ENCODE measurements at places on chromosomes 16 and 17. TPM values are rescaled to one million over a fixed set of nuclear protein-coding genes. Genes with fewer than 3 reads are reported as not detected.

FOXN1 gene
- not detected for total RNA-seq

DNA sequence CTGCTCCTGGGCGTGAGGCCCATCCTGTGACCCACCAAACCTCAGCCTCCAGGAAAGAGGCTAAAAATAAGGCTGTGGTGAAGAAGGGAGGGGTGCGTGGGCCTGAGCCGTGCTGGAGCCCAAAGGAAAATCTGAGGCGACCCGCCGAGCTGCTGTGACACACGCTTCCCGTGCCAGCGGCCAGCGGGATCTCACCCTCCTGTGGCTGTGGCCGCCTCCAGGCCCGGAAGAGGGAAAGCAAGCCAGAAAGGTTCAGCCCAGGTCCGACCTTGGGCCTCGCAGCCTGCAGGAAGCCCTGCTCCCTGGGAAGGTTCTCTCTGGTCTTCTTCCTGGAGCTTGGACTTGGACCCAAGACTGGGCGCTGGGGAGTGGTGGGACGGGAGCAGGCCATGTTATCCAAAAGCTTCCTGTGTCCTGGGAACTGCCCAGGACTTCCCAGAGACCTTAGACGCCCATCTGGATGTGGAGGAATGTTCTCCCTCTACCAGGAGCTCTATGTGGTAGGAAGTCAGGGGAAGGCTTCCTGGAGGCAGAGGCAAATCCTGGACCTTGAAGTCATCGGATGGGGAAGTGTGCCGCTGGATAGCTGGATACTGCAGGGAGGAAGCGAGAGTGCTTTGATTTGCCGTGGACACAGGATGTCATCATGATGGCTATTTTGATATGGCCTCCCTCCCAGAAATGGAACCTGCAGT, 11.4 kb downstream of the SPNS2 start:
- DNase-seq, result peak; percentile 68

CHST6 gene
- total RNA-seq, result 0.78 TPM

- peak; percentile 80 for DNase-seq
Observed at GRCh38 chr17:81160306-81160705, 5.0 kb upstream of the PVALEF start.

DNA sequence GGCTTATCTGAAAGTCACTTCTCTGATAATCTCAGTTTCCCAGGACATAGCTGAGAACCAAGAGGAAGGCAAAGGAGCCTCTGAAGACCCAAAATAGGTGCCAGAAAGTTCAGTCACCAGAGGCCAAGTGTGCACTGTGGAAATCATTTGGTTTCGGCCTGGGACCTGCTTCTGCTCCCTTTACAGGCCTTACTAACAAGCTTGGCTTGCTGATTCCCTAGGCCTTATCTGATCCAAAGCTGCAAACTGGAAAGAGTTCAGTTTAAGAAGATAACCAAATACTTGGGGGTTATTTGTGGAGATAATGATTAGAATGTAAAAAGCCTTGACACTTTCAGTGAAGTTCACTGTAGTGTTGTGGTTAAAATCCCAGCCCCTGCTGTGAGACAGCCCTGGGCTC, 17.0 kb downstream of the ITGA3 start:
- no peak for DNase-seq

GRCh38 chr16:73364413-73364812, 316.5 kb upstream of the ZFHX3 start:
- no peak for DNase-seq

DNA sequence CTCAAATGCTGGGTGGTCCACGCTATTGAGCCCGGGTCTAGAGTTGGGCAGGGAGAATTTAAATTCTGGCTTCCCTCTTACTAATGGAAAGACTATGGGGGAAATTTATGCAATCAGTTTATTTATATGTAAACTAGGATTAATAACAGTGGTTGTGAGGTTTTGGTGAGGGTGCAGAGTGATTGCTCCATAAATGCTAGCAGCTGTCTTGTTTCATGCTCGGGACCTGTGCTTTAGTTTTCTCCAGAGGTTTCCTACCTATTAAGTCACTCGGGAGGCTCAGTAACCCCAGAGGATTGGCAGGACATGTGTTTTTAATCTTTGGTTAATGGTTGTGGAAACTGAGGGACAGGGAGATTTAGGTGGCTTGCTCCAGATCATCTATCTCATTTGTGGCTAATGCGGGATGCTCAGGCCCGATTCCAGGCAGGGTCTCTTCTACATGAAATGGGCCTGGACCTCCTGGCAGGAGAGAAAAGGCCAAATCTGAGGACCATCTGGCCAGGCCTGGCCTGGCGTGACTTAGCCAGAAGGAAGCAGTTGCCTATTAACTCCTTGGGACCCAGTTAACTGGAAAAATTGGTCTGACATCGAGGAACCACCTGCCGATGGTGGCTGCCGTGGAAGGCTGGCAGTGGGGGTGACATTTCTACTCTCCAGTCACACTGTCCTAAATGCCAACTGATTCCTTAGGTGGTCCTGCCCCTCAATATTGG, 2.1 kb downstream of the PRCD start:
- DNase-seq, result peak; percentile 27

PDILT gene
- total RNA-seq, result not detected

- peak; percentile 47 for DNase-seq
Observed at GRCh38 chr17:67260170-67260987, 15.4 kb upstream of the HELZ start.

BORCS6 gene
- 8.5 TPM for total RNA-seq

CBFA2T3 gene
- 8.6 TPM for total RNA-seq

GRCh38 chr16:88601313-88602036, 31.3 kb downstream of the ZC3H18 start:
- no peak for DNase-seq

PRSS21 gene
- total RNA-seq, result not detected

PYY gene
- total RNA-seq, result not detected

DNA sequence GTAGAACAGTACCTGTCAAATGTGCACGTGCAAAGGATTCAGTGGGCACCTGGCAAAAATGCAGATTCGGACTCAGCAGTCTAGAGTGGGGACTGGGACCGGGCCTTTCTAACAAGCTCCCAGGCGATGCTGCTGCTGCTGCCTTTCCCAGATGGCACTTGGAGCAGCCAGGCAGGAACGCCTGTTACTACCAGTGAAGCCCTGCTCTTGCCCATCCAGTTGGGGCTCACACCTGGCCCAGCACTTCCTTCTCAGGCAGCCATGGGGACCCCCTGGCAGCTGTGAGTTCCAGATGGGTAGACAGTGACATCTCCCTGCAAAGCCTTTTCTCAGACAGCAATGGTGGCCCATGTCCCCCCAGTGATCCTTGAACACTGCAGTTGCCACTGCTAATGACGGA, 30.4 kb downstream of the KDM8 start:
- DNase-seq, result peak; percentile 17

LHX1 gene
- total RNA-seq, result not detected

GRCh38 chr17:8117367-8117979, 841 bp downstream of the ALOXE3 start:
- no peak for DNase-seq

DNA sequence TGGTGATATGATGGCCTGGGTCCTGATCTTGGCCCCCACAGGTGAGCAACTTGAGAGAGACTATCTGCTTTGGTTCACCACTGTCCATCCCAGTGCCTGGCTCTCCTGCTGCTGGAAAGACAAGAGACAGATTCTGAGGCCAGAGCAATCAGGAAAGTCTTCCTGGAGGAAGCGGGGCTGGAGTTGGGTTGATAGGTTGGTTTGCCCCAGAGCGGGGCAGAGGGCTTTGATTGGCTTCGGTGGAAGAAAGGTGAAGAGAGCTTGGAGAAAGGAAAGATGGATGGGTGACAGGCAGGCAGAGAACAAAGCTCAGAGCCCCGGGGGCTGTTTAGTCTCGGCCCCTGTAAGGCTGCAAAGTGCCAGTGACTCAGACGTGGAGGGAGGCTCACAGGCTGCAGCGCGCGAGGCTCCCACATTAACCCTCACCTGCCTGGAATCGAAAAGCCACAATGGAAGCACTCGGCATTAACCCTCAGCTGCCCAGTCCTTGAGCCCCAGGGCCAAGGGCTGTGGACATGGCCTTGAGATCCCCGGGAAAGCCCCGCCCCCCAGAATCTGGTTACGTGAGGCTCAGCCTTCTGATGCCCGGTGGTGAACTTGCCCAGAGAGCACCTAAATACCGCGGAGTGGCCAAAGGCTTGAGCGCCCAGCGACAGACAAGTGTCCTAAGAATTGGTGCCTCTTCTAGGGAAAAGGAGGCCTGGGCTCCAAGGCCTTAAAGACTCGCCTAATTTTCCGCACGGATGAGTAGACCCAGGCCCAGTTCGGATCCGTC, 996 bp upstream of the CPNE2 start:
- peak; percentile 62 for DNase-seq

KRT40 gene
- not detected for total RNA-seq

CD300LF gene
- total RNA-seq, result not detected

DNA sequence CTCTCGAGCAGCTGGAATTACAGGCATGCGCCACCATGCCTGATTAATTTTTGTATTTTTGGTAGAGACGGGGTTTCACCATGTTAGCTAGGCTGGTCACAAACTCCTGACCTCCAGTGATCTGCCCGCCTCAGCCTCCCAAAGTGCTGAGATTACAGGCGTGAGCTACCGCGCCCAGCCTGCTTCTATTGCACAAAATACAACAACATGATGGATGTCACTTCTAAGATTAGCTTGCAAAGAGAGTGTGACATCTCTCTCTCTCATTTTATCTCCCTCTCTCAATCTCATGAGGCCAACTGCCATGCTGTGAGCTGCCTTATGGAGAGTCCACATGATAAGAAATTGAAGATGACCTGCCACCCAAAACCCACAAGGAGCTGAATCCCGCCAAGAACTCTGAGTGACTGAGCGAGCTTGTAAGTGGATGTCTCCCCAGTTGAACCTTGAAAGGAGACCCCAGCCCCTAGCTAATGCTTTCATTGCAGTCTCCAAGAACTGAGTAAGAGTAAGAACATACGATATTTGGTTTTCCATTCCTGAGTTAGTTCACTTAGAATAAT, 458.5 kb downstream of the RBFOX1 start:
- DNase-seq, result no peak

DNA sequence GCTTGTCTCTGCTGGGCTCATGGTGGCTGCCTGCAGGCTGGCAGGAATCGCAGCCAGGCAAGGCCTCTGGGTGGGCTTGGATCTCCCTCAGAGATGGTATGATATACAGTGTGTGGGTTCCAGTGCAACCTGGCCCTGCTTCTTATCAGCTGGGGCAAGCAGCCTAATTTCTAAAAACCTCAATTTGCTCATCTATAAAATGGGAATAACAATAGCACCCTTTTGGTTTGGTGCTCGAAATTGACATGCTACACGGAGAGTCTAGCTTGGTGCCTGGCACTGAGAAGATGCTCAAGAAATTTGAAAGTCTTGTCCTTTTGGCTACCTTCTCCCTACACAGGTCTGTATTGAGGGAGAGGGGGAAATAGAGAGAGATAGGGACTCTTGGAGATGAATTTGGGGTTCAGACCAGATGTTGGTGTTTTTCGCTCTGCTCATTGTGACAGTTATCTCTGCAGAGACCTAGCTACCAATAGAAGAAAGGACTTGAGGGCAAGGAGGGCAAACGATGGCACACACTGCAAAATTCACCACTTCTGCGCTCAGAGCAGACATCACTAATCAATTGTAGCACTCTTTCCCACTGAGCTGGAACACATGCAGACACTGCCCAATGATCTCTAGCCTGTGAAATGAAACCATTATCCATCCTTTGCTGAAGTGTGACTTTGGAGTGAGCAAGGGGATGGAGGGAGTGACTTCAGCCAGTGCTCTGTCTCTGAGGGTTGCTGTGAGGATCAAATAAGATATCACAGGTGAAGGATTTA, 15.6 kb downstream of the BEAN1 start:
- DNase-seq, result no peak

DNA sequence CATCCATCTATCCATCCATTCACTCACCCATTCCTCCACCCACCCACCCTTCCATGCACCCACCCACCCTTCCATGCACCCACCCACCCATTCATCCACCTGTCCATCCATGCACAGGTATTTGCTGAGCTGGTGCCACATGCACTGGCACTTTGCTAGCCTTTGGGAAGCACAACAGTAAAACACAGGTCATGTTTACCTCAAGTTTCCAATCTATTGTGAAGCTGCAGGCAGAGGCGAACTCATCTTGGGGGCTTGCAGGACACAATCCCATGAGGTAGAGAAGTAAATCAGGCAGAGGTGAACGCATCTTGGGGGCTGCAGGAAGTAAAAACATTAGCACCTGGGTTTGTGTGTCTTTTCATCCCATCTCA, 35.6 kb upstream of the CBFA2T3 start:
- DNase-seq, result no peak

CIBAR2 gene
- total RNA-seq, result not detected

DNA sequence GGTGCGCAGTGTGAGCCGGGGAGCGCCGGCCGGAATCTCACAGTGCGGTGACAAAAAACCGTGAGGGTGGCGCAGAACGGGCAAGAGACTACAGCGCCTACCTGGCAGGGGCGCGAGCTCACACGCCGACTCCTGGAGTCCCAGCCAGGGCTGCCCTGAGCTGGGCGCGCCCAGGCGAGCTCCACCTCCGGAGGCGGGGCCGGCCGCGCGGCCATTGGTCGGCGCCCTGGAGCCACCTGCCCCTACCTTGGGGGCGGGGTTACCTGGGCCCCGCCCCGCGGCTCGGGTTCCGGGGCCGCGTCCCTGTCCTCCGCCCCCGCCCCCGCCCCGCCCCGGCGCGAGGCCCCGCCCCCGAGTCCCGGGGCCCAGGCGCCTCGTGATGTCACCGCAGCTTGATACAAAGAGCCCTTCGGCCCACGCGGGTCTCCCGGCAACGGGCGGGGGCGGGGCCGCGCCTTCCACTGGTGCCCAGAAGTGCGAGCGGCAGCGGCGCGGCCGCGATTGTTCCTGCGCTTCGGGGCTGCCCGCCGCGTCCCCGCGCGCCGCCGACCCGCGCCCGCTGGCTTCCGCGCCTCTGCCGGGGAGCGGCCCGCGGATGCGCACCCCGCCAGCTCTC, 96.3 kb downstream of the RAB11FIP4 start:
- peak; percentile 94 for DNase-seq

ZNF598 gene
- total RNA-seq, result 17.2 TPM

GRCh38 chr17:52790359-52790955, 631.9 kb upstream of the CA10 start:
- no peak for DNase-seq

- DNase-seq, result no peak
Observed at GRCh38 chr17:1673041-1673785, 11.5 kb downstream of the PRPF8 start.

DNA sequence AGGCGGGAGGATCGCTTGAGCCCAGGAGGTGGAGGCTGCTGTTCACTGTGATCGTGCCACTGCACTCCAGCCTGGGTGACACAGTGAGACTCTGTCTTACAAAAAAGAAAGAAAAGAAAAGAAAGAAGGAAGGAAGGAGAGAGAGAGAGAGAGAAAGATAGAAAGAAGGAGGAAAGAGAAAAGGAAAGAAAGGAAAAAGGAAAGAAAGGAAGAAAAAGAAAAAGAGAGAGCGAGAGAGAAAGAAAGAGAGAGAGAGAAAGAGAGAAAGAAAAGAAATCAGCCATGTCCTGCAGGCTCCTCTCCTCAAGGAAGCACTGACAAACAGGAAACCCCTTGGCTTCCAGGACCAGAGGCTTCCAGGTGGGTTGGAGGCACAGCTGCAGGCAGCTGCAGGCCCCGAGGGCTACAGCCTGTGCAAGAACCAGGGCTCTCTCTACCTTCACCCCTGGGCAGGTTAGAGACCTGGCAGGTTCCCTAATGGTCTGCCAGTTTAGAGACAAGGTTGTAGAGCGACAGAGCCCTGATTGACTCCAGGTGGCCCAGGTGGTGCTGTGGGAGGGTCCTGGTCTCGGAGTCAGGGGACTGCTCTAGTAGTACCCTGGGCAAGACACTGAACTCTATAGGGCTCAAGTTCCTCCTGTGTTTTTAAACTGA, 53.8 kb downstream of the PECAM1 start:
- DNase-seq, result peak; percentile 26

RHBDF1 gene
- 16.6 TPM for total RNA-seq
